ENCODE measurements at places on chromosomes 1 and 21.
A peak's percentile ranks its signal among the peaks of the same experiment; 100 is the strongest.

DNA sequence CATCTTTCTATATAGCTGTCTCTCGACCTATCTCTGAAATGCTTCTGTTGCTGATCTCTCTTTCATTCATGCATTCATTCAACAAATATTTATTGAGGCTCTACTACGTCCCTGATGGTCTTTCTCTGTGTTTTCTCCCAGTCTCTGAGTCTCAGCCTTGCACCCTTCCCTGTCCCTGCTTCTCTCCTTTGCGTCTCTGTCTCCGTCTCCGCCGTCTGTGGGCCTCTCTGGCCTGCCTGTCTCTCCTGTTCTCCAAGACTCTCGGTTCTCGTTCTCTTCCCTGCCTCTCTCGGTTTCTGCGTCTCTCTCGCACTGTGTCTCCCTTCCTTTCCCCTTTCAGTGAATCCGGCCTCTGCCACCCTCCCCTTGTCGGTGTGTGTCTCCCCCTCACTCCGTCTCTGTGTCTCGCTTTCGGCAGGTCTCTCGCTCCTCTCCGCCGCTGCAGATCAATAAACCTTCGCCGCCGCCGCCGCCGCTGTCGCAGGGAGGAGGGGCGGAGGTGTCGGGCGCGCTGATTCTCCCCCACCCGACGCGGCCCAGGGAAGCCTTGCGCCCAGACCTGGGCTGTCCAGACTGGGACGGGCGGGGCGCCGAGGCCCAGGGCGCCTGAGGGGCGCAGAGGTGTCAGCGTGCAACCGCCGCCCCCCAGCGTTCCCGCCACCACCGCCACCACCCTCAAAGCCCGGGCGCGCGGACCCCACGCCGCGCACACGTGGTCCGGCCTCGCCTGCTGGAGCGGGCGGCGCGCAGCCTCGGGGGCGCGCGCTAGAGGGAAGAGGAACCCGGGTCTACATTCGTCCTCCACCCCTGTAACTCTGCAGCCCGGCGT is 3.0 kb downstream of the EFNA3 start:
- no peak for DNase-seq

DNA sequence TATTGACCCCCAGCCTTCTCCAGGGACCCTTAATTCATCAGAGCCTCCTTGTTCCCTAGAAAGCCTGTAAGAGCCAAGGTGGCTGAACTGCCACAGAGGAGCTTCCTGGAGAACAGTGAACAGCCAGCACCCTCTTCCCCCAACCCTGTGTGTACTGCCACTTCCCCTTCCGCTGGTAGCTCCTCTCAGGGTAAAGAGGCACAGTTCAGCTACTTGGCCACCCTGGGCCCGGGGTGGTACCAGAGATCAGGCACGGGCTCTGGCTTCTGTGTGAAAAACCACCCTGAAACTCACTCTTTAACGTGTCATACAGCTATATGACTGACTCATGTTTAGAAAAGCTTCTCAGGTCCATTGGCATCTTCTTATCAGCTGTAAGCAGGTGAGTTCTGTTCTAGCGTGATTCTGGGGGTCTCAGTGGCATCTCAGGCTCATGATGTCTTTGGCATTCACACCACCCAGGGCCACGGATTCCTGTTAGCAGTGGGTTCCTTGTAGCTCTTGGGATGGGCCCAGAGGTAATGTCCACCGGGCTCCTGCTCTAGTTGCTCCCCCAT is 22.4 kb downstream of the ARMH1 start:
- peak; percentile 50 for DNase-seq

DNA sequence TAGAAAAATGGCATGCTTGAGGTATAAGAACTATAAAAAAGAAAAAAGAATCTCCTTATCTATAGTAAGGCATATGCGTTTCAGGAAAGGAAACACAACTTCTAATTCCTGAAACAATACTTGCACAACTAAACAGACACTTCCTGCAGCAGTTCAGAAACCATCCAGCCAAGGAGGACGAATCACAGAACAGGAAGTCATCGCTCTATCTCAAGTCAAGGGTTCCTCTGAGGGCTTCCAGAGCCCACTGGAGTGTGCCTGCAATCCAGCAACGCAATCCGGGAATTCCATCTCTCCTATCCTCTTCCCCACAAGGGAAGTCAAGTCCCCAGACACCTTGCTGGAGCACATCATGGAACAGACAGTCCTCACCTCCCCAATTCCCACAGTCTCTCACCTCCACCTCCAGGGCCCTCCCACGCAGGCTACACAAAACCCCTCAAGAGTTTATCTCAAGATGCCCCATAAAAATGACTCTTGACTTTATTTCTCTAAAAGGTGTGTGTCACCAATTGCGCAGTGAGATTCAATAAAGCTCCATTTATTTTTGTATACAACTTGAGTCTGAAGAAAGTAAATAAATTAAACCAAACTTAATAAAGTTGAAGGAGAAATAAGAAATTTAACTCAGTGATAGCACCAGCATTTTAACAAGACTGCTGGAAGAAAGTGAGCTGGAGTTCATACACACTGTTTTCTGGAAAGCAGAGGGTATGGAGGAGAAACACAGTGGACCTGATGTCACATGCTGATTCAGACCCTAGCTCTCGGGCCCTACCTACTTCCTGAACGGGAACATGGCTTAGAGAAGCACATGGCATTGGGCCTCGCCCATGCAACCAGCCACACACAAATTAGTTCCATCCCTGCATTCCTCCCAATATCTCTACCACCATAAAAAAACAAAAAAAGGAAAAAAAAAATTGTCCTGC is 39.9 kb downstream of the SIPA1L2 start:
- no peak for DNase-seq

DNA sequence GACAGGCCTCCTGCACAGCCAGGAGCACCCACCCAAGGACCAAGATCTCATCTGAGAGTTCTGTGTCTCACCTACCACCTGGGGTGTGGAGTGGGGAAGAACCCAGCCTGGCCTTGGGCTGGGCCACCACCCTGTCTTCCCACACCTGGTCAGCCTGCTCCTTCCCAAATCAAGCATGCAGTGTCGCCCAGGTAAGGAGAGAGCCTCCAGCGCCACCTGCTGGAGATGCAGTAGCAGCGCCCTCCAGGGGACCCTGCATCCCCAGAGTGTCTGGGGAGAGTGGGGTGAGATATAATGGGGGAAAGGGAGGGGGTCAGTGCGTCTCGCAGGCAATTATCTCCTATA is 32.3 kb downstream of the KIAA2013 start:
- DNase-seq, result peak; percentile 13

DNA sequence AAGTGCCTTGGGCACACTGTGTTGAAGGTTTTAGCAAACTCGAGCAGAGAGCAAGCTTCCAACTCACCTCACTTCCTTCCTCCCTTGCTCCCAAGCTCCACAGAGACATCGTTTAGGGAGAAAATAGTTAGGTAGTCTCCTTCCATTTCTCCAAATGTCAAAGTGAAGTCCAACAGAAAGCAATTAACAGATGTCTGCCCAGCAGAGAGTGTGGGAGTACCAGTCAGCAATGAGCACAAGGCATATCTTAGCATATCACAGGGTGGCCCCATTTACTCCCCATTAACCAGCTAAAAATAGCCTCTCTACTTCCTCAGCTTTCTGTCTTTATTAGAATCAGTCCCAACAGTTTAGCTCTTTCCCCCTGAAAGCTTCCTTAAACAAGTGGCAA is 334.2 kb upstream of the CAMK1G start:
- no peak for DNase-seq

- no peak for DNase-seq
Observed at GRCh38 chr1:187928288-187928687, 1099.5 kb downstream of the PLA2G4A start.

GRCh38 chr1:159953536-159954515 is at the start of gene SLAMF9:
SLAMF9 (minus strand) TSS chr1:159954237; CDS start chr1:159954137, 100 bp downstream.
- no peak for DNase-seq

DNA sequence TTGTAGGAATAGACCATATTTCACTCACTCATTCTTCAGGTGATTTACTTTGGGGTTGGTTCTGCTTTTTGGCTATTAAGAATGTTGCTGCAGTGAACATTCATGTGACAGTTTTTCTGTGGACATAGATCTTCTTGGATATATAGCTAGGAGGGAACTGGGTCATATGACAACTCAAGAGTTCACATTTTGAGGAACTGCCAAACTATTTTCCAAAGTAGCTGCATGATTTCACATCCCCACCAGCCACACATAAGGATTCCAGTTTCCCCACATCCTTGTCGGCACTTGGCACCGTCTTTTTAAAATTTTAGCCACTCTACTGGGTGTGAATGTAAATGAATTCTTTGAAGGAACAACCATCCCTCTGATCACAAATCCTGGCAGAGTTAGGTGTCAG is 126.0 kb downstream of the PRDM2 start:
- no peak for DNase-seq

GRCh38 chr1:239706245-239706892 is 320.0 kb downstream of the CHRM3 start:
- no peak for DNase-seq

DNA sequence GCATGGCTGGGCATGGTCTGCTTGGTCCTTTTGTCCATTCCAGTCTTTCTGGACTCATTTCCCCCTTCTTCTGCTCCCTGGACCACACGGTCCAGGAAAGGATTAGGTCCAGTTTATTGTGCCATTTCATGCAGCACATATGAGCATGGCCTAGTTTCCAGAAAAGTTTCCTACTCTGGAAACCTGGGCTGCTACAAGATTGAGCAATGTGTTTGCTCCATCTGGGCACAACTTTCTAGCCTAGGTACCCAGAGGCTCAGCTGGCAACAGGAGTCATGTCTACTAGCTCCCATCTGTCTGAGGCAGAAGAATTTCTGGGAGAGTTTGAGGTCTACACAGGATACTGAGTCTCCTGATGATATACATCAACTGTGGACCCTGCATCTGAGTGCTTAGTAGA is 14.8 kb downstream of the FMOD start:
- DNase-seq, result no peak

DNA sequence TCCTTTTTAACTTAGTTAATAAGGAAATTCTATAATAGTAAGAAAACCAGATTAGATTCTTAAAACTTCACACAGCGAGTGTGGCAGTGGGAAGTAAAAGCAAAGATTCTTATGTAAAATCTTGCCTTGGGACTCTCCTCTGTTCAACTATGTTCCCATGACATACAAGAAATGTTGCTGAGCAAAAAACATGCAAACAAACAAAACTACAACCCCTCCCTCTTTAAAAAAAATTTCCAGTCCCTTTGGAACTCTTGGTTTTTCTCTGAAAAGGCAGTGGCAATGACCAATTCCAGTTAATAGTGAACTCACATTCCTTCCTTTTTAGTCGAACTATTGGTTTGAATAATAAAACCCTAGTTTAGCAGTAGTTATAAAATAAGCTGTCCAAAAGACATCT is 453.1 kb upstream of the ZRANB2 start:
- DNase-seq, result no peak

GRCh38 chr1:114173680-114174079 is 20.0 kb upstream of the SYT6 start:
- DNase-seq, result no peak

- DNase-seq, result no peak
Observed at GRCh38 chr1:19647643-19648042, 3.5 kb downstream of the NBL1 start.

- DNase-seq, result no peak
Observed at GRCh38 chr1:26252718-26253117, 18.7 kb downstream of the CEP85 start.

GRCh38 chr1:238380167-238380566 is 489.4 kb upstream of the ZP4 start:
- DNase-seq, result no peak

DNA sequence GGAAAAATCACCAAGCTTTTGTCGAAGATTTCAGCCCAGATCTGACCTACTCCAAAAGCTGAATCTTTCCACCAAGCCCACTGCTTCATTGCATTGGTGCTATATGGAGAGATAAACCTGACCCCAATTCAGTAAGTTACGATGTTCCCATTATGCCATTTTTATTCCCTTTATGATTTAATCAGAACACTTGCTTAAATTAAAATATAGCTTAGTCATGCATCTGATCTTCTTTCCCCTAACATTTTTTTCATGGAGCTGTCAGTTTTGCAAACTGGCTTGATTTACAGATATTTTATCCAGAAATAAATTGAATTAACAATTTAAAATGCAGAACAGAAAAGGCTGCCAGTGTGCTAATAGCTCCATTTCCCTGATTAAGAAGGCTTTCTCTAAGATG is 503.5 kb upstream of the C1orf87 start:
- no peak for DNase-seq

DNA sequence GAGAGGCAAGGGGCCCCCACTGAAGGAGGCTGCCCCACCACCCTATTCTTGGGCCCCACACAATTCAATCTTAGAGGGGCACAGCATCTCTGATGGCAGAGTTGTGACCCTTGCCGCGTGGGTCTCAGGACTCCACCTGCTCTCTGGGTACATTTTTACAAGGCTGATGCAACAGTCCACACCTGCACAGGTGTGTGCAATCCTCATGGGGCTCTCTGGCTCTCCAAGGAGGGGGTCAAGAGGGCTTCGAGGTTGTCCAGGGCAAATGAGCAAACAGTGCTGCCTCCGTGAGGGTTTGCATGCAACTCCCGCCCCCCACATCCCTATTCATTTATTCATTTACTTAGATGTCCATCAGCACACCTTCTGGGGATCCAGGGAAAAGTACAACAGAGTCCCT is 81.6 kb upstream of the IFFO2 start:
- DNase-seq, result no peak

GRCh38 chr1:193676996-193677549 is 490.7 kb upstream of the B3GALT2 start:
- no peak for DNase-seq

DNA sequence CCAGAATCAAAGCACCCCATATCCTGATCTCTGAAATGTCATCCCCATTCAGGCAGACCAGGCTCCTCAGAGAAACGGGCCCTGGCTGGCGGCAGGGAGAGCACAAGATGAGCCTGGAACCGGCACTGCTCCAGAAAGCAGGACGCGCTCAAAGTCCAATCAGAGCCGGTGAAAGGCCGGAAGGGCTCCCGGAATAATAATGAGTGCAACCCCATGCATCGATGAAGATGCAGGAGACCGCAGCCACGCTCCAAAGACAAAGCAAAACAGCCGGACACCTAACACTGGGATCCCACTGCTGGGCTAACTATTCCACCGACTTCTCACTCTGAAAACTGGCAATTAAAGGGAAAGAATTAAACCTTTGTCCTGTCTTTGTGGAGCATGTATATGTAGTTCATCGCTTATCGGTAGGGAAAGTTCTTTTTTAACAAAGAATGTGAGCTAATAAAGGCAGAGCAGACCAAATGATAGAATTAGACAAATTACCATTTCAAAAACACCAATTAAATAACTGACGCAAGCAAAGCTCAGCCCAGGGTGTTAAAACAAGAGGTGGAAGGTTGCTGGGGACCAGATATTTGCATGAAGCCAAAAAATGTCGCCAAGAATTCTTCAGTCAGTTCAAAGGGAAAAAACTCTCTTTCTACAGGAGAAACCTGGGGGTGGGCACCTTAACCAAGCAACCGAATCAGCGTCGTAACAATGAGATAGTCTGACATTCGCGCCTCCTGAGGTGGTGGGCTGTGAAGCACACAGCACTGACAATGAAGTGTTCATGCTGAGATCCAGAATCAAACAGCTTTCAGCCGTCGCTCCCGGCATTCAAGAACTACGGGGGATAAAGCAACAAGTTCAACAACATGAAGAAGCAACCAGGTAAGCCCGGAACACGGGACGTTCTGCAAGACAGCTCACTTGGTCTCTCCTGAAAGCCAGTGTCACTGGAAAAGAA is 95.2 kb downstream of the NPHP4 start:
- no peak for DNase-seq

GRCh38 chr1:170204121-170204520 is 58.4 kb downstream of the NTMT2 start:
- no peak for DNase-seq

GRCh38 chr1:217089361-217090014 is 366.3 kb upstream of the ESRRG start:
- no peak for DNase-seq

- no peak for DNase-seq
Observed at GRCh38 chr1:181398544-181398943, 84.8 kb upstream of the CACNA1E start.

- no peak for DNase-seq
Observed at GRCh38 chr1:27891196-27891889, 19.0 kb downstream of the THEMIS2 start.
